ENCODE measurements at places on chromosomes 16 and 17.

GRCh38 chr16:31404353-31405064 is 11.4 kb downstream of the ITGAD start:
- DNase-seq, result no peak

DNA sequence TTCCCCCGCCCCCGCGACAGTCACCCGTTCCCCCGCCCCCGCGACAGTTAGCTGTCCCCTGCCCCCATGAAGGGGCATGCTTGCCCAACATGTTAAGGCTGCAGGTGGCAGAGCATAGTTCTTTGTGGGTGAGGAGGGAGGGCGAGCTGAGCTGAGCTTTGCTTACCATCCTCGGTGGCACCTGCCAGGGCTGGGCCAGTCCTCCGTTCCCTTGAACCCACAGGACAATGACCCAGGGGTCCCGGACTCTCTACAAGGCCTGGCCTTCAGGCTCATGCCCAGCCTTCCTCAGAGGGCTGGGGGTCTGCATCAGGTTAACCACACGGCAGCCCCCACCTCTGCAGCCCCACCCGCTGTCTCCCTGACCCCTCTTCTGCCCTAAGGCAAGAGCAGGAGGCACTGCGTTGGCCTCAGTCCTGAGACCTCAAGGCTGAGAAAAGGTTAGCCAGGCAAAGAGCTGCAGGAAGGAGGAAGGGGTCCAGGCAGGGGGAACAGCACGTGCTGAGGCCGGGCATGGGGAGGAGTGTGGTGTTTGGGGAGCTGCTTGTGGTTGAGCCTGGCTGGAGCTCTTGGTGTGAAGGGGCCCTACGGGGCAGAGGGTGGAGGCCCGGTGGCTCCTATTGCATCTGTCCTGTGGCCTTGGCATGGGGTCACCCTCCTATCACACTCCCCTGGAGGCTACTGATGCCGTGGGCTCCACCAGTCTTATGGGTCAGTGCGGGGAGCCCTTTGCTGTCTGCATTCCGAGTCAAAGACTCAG is 11.4 kb upstream of the DOC2B start:
- no peak for DNase-seq

GRCh38 chr17:72677108-72677507 is 415.4 kb downstream of the SLC39A11 start:
- DNase-seq, result no peak

- DNase-seq, result no peak
Observed at GRCh38 chr17:44608727-44609435, 47.4 kb upstream of the MEIOC start.

GRCh38 chr17:17897442-17897841 is 60.7 kb upstream of the SREBF1 start:
- DNase-seq, result no peak

- DNase-seq, result no peak
Observed at GRCh38 chr16:8108991-8109509, 481.3 kb downstream of the TMEM114 start.
